Stimulated activated naive CD8-positive, alpha-beta T cell treated with anti-CD3 and anti-CD28 coated beads, Interleukin-15, amount 100 ng/mL, for 72 hours (primary cell): ENCODE measurements at places on chromosomes 1 and 21.

GRCh38 chr1:81703756-81704463 is 96.8 kb upstream of the ADGRL2 start:
- DNase-seq: no peak

- DNase-seq: no peak
Observed at GRCh38 chr1:36256558-36257374, 32.5 kb downstream of the THRAP3 start.

GRCh38 chr21:32064281-32064910 is 191.6 kb downstream of the HUNK start:
- no peak for DNase-seq

DNA sequence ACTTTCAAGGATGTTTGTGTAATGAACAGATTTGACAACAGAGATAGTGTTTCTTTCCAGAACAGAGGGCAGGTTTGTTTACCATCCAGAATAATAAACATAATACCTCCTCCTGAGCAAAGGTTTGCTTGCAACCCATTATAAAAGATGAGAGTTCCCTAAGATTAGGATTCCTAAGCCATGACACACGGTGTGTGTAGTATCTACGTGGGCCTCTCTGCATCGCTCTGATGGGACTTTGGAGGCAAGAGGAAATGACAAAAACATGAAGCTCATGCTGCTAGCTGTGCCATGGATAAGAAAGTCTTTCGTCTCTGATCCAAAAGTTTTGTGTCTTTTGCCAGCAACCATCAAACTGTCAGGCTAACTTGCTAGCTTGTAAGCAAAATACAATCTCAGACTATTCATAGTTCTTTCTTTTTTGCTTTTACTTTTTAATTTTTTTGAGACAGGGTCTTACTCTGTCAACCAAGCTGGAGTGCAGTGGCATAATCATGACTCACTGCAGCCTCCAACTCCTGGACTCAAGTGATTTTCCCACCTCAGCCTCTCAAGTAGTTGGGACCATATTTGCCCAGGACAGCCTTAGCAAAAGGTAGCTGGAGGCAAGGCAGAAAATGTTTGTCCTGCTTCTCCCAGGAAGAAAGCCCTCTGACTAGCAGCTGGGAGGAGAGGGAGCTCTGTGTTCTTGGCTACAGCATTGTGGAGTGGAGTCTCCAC is 81.1 kb downstream of the LHX4 start:
- DNase-seq: no peak

- DNase-seq: no peak
Observed at GRCh38 chr1:229843627-229844238, 217.7 kb downstream of the URB2 start.

DNA sequence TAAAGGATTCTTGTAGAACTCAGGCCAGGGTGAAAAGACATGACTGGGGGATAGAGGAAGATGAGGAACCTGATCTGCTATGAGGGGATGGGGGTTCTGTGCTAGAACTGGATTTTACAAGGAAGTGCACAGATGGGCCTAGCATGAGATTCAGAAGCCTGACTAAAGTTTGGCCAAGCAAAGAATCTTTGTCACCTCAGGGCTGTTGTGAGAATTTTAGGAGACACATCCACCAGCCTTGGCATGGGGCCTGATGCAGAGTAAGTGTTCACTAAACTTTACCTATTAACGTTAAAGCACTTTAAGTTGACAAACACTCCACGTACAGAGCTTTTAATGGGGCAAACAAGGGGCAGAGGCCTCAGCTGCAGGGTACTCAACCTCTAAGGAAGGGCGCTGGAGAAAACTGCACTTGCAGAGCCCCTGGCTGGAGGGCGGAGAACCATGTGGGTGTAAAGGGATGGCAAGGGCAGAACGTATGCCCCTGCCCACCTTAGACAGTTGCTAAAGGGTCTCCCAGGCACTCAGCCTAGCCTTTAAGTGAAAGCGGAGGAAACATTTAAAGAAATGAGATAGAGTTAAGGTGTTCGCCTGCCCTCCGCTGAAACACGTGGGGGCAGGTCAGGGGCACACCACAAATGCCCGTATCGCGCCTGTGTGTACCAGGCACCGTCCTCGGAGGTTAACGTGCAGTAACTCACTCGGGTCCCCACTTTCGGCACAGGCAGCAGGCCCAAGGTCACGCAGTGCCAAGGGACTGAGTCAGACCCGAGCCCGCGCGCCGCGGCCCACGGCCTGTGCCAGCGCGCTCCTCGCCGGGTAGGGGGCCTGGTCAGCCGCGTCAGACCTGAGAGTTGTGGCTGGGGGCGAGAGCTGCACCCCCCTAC is 990 bp upstream of the MRPS6 start:
- no peak for DNase-seq

GRCh38 chr1:99677416-99677815 is 31.5 kb downstream of the PALMD start:
- no peak for DNase-seq

DNA sequence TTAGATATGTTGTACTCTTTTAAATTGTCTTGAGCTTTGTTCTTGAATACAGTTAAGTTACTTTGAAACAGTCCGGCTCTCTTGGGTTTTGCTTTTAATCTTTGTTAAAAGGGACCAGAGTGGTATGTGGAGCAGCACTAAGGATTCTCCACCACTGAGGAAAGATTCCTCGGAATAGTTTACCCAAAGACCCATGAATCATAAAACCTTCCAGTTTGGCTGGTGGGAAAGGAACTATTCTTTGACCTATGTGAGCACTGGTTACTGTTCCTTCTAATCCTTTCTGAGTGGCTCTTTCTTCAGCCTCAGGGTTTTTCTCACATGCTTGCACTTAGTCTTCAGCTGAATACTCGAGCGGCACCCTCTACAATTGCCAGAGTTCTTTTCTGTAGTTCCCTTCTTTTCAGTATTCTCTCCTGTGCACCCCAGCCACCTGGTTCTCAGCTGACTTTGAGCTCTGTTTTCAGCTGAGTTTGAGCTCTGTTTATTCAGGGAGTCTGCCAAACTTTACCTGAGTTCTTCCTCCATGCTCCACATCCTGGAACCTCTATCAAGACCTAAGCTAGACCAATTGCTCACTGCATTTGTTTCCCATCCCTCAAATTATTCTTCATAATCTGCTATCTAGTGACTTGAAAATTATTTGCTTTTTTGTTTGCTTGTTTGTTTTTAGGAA is 253.8 kb upstream of the PLXNA2 start:
- no peak for DNase-seq

- DNase-seq: no peak
Observed at GRCh38 chr1:12244078-12244477, 14.2 kb downstream of the VPS13D start.

- no peak for DNase-seq
Observed at GRCh38 chr1:229410692-229411433, 23.0 kb downstream of the ACTA1 start.
